ENCODE measurements at places on chromosomes 3 and 15. TPM values are rescaled to one million over a fixed set of nuclear protein-coding genes. Genes with fewer than 3 reads are reported as not detected.

GRCh38 chr15:94970096-94970495, 738.7 kb downstream of the MCTP2 start:
- no peaks in the 10 kb centered on the region for H3K27me3 ChIP-seq
- H3K4me1 ChIP-seq = peaks cover 26% of the 10 kb centered on the region
- no peaks in the 10 kb centered on the region for H3K36me3 ChIP-seq
- DNase-seq = no peak
- H3K4me3 ChIP-seq = no peak overlapping the region

DNA sequence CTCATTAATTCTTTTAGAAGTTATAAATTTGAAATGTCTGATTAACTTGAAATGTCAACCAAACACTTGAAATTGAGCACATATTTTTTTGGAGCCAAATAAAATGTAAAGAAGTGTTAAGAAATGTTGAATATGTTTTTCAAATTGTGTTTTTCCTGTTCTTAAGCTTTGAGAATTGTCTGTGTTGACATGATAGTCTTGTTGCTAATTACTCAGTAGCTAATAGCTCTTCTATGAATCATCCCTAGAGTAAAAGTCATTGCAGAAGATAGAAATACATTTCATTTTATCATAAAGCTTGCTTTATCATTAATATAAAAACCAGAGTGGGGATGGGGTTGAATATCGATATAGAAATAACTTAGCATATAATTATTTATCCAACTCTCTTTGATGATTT, 41.9 kb upstream of the ABHD10 start:
- H3K27me3 ChIP-seq = no peaks in the 10 kb centered on the region
- H3K36me3 ChIP-seq = peaks cover 20% of the 10 kb centered on the region

- H3K36me3 ChIP-seq = no peaks in the 10 kb centered on the region
- H3K4me3 ChIP-seq = no peak overlapping the region
- H3K27me3 ChIP-seq = no peaks in the 10 kb centered on the region
- peaks cover 40% of the 10 kb centered on the region for H3K4me1 ChIP-seq
These were observed 415.9 kb upstream of the MDFIC2 start for GRCh38 chr3:70728311-70728710.

GRCh38 chr3:131756405-131756804, 253.6 kb upstream of the MRPL3 start:
- no peak for DNase-seq
- no peak overlapping the region for H3K27ac ChIP-seq
- no peak overlapping the region for H3K4me3 ChIP-seq
- H3K4me1 ChIP-seq = no peaks in the 10 kb centered on the region

- H3K4me3 ChIP-seq = no peak overlapping the region
- no peaks in the 10 kb centered on the region for H3K27me3 ChIP-seq
- H3K36me3 ChIP-seq = peaks cover 5% of the 10 kb centered on the region
- no peak for DNase-seq
These were observed 4.5 kb upstream of the CEP70 start for GRCh38 chr3:138598534-138598933.

DNA sequence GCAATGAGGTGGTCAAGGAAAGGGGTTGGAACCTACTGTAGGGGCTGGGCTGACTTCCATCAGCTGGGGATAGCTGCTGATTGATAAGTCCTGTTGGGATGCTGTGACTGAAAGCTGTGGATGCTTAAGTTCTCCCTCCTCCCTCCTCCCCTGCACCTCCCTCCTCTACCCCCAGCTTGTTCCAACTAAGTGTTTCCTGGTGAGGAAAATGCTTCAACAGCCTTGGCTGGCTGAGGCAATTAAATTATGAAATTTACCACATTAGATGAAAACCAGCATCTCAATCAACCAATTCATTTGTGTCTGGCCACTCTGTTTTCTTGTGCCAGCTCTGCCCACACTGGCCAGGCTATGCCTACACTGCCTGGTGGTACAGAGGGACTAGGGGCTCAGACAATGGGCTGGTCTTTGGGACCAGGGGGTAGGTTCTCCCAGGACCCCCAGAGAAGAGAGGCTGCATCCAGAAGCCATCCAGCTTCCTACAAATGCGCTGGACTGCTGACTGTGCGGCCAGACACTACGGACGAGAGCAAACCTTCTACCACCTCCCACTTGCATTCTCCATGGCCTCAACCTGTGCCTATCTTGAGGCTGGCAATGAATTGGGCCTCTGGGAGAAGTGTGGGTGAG, 2.5 kb downstream of the KLHL25 start:
- no peaks in the 10 kb centered on the region for H3K27me3 ChIP-seq
- H3K36me3 ChIP-seq = peaks cover 2% of the 10 kb centered on the region
- H3K4me3 ChIP-seq = no peak overlapping the region
- DNase-seq = no peak
- peaks cover 39% of the 10 kb centered on the region for H3K4me1 ChIP-seq
- H3K27ac ChIP-seq = no peak overlapping the region

DNA sequence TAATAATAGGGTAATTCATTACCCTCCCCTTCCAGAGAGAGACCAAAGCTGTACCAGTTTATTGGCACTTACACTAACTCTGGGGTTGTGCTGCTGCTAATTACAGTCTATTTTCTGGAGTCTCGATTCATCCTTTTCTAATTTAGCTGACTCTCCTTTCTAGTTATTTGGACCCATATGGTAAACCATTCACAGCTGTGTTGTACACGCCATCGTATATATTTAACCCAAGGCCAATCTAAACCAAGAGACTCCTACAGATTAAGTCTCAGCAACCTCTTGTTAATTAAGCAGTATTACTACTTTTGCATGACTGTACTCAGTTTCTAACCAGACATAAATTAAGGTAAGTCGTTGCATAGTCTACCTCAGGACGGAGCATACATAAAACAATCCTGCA, 22.5 kb downstream of the ANXA2 start:
- peaks cover 79% of the 10 kb centered on the region for H3K4me1 ChIP-seq
- no peaks in the 10 kb centered on the region for H3K27me3 ChIP-seq
- DNase-seq = no peak
- H3K27ac ChIP-seq = peak overlapping the region; percentile 97

GRCh38 chr15:70562906-70563305, 200.5 kb downstream of the UACA start:
- no peaks in the 10 kb centered on the region for H3K36me3 ChIP-seq
- H3K4me3 ChIP-seq = no peak overlapping the region
- peaks cover 9% of the 10 kb centered on the region for H3K4me1 ChIP-seq
- peak; percentile 7 for DNase-seq

- H3K4me1 ChIP-seq = no peaks in the 10 kb centered on the region
- no peaks in the 10 kb centered on the region for H3K36me3 ChIP-seq
- no peaks in the 10 kb centered on the region for H3K27me3 ChIP-seq
- H3K4me3 ChIP-seq = no peak overlapping the region
These were observed 54.0 kb upstream of the BBX start for GRCh38 chr3:107468782-107469181.

- peaks cover 6% of the 10 kb centered on the region for H3K27me3 ChIP-seq
- H3K36me3 ChIP-seq = no peaks in the 10 kb centered on the region
- no peak overlapping the region for H3K27ac ChIP-seq
- H3K4me3 ChIP-seq = no peak overlapping the region
These were observed 14.3 kb downstream of the ZBTB47 start for GRCh38 chr3:42667523-42668412.

DNA sequence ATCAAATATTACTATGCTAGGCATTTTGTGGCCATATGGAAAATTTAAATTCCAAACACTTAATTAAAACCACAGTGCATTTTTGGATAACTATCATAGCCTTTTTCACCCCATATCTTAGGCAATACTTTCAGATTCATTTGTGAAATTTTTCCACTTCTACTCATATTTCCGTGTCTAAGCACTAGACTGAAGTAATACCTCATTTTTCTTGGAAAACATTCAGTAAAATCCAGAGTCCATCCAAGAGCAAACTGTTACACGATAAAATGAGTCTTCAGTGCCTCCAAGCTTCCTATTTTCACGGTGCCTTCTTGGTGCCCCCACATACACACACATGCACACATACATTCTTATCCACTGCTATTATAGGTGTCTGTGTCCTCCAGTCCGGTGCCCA, 845.9 kb downstream of the TBL1XR1 start:
- no peak for DNase-seq
- no peak overlapping the region for H3K27ac ChIP-seq
- H3K36me3 ChIP-seq = no peaks in the 10 kb centered on the region

DNA sequence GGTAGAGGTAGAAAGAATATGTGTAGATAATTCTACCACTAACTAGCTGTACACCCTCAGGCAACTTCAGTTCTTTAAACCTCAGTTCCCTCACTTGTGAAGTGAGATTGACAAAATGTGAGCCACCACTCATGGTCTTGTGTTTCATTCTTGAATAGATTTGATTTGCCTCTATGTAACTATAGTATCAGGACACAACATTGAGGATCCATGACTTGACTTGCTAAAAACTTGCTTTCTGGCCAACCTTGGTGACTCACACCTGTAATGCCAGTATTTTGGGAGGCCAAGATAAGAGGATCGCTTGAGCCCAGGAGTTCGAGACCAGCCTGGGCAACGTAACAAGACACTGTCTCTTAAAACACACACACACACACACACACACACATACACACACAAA, 115.8 kb upstream of the FLNB start:
- DNase-seq = no peak
- H3K27ac ChIP-seq = no peak overlapping the region

- H3K27me3 ChIP-seq = peaks cover 8% of the 10 kb centered on the region
- no peak for DNase-seq
- H3K4me1 ChIP-seq = peaks cover 14% of the 10 kb centered on the region
- no peak overlapping the region for H3K4me3 ChIP-seq
- no peaks in the 10 kb centered on the region for H3K36me3 ChIP-seq
These were observed 16.0 kb upstream of the LRRK1 start for GRCh38 chr15:100903168-100903554.

DNA sequence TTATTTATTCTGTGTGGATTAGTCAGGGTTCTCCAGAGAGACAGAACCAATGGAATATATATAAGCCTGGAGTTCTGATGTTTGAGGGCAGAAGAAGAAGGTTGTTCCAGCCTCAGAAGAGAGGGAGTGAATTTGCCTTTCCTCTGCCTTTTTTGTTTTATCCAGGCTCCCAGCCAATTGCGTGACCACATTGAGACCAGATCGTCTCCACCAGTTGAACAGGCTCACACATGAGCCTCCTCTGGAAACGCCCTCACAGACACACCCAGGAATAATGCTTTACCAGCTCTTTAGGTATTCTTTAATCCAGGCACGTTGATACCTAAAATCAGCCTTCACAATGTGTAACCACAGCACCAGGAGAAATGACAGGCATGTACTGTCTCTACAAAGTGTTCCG, 923.1 kb downstream of the TBL1XR1 start:
- no peak overlapping the region for H3K4me3 ChIP-seq
- H3K4me1 ChIP-seq = peaks cover 4% of the 10 kb centered on the region
- H3K36me3 ChIP-seq = no peaks in the 10 kb centered on the region

Gene ARPP19
- 146 TPM for total RNA-seq

Gene CACNA1D
- total RNA-seq = 2.8 TPM

Gene MST1R
- 4.3 TPM for total RNA-seq

Gene UROC1
- not detected for total RNA-seq

Gene DCBLD2
- total RNA-seq = 53.0 TPM
